CD4-positive, alpha-beta T cell treated with Interferon gamma for 1 hour (primary cell): ENCODE measurements at places on chromosomes 3 and 15.

GRCh38 chr3:65433480-65433879 lies 605.2 kb downstream of the MAGI1 start:
- DNase-seq, result no peak

DNA sequence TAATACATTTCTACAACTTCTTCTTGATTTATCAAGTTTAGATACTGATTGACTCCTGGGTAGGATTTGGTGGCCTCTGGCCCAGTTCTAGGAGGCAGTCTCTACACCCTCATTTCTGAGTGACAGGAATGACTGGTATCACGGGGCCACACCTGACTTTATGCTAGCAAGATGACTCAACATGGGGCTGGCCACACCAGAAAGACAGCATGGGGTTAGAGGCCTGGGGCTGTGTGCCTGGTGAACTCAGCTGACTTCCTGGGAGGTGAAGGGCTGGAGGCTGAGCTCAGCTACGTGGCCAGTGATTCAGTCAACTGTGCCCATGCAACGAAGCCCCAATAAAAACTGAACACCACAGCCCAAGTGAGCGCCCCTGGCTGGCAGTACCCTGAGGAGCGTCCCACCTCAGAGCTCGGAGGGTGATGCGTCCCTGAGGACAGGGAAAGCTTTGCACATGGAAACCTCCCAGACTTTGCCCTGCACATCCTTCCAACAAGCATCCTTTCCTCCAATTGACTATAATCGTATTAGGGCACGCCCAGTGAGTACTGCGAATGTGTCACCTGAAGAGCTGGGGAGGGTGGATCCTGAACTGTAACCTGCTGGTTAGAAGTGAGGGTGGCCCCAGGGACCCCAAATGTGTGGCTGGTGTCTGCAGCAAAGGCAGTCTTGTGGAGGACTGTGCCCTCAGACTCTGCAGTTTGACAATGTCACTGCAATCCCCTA lies 57.2 kb downstream of the NIPA2 start:
- DNase-seq, result no peak

GRCh38 chr3:196947860-196948441 lies 5.6 kb upstream of the NCBP2 start:
- DNase-seq, result no peak

DNA sequence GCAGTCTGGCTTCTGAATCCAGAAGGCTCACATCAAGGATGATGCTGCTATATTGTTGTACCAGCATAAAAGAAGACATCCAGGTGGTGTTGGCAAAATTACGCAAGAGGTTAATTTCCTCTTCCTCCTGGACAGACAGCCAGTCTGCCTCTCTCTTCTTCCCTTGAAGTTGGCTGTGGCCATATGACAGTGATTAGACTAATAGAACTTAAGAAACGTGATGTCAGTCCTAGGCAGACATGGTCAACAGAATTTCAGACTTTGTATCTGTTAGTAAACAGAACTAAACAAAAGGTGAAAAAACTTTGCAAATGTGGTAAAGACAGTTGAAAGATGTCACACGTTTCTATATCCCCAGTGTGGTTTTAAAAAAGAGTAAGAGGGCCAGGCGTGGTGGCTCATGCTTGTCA lies 465.2 kb upstream of the NR2F2 start:
- DNase-seq, result no peak

DNA sequence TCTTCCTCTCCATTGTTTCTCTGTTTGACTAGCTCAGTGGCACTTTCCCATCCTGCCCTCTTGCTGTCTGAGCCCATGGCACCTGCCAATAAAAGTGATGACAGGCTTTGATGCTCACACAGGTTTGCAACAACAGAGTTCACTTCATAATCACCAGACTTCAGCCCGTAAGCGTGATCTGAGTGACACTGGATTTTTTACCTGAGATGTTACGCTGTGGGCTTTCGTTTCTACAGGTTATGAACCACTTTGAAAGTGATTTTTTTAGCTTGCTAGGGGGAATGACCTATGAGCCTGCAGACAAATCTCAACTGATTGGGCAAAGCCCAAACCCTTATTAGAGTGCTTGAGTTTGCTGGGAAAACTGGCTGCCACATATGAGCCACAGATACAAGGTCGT lies 173.9 kb upstream of the ICE2 start:
- no peak for DNase-seq

DNA sequence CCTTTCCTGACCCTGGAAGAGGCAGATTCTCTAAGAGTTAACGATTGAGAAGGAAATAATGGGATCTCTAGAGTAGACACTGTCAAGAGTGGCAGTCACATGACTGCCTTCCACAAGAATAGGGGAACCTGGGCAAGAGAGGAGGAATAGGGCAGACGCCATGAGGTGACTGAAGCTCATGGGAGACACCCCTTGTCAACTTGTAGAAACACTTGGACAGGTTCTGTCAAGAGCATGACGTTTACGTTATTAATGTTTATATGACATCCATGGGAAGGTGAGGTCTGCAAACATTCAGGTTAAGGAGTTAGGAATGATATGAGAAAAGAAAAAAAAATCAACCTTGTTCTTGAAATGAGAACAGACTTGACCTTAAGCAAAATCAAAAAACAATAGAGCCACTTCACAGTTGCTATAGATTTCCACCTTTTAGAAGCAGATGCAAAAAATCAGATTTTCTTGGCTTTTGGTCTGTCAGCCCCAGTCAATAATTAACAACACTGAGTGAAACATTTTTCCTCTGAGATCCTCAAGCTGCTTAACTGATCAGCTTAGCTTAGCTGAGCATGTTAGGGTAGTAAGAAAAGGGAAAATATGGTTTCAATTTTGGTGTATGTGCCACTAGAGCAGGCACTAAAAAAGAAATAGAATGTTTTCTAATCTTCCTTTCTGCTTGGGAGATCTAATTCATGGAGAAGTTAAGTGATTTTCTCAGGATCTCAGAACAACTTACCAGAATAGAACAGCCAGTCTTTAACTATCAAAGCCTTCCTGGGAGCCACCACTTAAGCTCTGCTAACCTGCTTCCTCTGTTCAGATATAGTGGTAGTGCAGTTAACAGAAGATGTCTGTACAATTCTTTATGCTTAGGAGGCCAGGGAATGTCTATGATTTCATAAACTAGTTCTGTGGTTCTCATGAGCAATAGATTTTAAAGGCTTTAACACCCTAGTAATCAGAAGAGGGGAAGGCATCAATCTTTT lies 116.9 kb downstream of the B3GALNT1 start:
- no peak for DNase-seq
